Activated CD4-positive, alpha-beta T cell treated with anti-CD3 and anti-CD28 coated beads, Interleukin-2, amount 50 U/mL, for 24 hours (primary cell): ENCODE measurements at places on chromosomes 1 and 21.

GRCh38 chr1:180524160-180524914 is 22.0 kb upstream of the ACBD6 start:
- DNase-seq = no peak

DNA sequence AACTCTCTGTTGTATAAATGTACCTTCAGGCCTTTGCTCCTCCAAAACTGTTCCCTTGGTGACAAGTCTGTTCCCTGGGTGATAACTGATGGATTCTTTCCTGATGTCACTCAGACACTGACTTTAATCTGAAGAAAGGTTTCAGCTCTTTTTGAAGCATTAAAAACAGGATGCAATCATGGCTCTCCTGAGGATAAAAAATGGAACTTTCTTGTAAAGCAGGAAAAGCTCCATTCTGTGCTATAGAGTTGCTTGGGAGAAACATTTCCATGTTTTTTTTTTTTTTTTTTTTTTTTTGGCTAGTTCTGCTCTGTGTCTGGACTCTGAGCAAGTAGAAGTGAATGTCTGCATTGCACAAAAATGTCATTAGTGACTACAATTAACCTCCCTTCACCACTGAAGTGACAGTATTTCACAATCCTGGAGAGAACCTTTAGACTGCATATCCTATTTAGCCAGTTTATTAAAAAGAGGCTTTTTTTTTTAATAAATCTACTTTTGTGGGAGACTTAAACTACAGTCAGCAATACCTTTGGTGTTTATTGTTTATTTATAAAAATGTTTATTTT is 101.7 kb upstream of the PRMT6 start:
- DNase-seq = no peak

DNA sequence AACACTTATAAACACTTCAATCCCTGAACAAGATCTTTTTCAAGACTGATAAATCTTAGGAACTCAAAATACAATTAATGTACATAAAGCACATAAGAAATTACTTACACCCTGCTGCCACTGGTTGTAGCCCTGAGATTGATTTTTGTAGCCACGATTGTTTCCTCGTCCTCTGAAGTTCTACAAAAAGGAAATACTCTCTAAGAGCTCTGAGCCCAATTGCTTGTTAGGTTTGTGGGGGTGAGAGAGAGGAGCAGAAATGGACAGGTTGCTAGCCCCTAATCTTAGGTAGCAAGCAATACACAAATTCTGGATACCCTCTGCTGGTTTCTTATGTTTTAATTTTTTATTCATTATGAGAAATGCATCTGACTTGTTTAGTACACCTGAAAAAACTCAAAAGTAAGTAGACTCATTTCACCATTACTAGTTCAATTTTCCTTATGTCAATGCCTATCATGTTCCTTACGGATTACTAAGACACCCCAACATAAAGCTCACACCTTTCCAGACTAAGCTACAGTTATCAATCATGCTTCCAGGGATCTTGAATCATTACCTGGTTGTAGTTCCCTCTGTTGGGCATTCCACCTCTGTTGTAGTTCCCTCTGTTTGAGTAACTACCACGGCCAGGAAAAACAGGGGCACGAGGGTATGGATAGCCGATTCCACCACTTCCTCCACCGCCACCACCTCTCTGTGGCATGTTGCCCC is 9.3 kb downstream of the HNRNPU start:
- no peak for DNase-seq

DNA sequence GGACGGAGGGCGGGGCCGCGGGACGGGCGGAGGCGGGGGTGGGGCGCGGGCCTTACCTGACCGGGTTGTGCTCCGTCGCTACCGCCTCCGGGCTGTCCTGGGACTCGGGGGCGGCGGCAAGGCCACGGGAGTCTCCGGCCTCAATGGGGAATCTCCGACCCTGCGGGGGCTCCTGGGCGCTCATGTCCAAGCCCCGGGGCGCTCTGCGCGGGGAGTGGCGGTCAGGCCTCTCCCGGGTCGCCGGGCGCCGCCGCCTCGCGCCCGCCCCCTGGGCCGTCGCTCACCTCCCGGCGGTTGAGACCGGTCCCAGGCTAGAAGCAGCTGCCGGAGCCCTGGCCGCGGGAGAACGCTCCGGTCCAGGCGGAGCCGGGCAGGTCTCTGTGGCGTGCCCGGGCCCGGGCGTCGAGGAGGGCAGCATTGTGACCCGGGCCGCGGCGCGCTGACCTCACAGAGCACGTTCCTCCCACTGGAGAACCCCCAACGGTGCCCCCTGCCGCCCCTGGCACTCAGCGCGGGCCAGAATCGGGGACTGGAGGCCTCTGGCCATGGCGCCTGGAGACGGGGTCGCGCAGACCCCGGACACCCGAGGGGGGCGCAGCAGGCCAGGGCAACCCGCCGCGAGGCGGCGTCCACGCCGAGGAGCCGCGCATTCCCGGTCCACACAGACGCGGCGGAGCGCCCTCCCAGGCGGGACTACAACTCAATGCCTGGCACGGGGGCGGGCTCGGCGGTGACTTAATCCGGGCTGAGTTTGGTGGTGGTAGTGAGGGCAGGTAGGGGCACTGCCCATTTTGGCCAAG is 411 bp downstream of the FAM229A start:
- no peak for DNase-seq

DNA sequence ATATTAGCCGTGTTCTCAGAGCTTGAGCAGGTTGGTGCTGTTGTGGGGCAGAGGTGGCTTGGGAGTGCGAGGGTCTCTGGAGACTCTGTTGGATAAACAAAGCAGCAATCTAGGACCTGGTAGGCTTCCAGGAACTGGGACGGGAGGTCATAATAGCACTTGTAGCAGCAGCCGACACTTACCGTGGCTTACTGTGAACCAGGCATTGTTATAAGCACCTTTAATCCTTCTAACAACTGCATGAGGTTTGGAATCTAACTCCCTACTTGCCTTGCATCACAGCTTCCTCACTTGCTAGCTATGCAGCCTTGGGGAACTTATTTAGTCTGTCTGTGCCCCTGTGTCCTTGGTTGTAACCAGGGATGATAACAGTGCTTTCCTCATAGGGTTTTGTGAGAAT is 94.9 kb downstream of the NAV1 start:
- no peak for DNase-seq

- DNase-seq = no peak
Observed at GRCh38 chr1:228035844-228036243, 29.0 kb downstream of the WNT3A start.
